ENCODE measurements at places on chromosomes 12 and 14.

- no peak for DNase-seq
These were observed 276.2 kb downstream of the SSPN start for GRCh38 chr12:26471560-26471959.

DNA sequence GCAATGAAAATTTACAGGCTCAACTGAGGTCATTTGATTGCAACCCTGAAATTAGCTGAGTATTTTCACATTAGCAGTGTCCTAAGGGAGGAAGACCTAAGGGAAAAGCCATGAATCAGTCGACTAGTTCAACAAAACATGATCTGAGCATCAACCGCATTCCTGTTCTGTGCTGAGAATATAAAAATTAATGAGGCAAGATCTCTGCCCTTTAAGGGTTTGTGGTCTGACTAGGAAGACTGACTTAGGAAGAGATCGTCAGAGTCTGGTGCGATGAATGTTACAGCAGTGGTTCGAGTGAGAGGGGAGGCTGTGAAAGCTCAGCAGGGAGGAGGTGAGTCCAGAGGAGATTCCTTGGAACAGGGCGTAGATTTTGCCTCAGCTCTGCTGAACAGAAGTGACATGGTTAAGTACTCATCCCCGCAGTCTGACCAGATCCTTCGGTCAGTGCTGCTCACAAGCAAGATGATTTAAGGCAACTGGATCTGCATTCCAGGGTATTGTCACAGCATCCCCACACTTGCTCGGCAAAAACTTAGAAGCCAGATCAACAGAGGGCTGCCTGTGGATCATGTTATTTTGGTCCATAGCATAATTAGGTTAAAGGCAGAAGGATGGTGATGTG is 49.6 kb downstream of the BMAL2 start:
- DNase-seq: no peak

- DNase-seq: no peak
These were observed 1.3 kb downstream of the STRAP start for GRCh38 chr12:15883536-15883935.

DNA sequence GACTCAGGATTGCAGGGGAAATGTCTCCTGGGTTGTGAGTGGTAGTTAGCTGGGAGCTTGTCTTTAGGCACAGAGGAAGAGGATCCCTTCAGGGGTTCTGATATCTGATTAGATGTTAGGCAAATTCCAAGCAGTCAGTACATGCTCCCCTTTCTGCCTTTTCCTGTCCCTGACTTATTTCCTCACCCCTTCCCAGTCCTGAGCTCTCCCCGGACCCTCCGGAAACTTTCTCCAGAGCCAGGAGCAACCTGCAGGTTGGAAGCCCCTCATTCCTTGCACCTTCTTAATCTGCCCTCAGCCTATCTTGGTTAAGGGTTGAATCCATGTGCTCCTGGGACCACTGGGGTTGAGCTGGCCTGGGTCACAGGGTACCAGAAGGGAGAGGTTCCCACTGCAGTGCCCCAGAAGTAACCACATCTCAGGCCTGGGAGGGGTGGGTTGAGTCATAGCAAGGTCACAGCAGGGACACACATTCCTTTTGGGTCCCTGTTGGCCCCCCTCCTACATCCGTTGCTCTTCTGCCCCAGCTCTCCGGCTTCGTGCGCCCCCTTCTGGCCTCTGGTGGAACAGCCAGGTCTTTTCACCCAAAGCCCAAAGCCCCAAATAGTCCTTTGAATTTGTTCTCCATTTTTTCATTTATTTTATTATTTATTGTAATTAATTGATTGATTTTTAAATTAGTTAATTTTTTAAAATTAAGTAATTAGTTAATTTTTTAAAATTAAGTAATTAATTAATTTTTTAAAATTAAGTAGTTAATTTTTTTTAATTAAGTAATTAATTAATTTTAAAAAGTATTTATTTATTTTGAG is 1.8 kb downstream of the IGFBP6 start:
- no peak for DNase-seq

DNA sequence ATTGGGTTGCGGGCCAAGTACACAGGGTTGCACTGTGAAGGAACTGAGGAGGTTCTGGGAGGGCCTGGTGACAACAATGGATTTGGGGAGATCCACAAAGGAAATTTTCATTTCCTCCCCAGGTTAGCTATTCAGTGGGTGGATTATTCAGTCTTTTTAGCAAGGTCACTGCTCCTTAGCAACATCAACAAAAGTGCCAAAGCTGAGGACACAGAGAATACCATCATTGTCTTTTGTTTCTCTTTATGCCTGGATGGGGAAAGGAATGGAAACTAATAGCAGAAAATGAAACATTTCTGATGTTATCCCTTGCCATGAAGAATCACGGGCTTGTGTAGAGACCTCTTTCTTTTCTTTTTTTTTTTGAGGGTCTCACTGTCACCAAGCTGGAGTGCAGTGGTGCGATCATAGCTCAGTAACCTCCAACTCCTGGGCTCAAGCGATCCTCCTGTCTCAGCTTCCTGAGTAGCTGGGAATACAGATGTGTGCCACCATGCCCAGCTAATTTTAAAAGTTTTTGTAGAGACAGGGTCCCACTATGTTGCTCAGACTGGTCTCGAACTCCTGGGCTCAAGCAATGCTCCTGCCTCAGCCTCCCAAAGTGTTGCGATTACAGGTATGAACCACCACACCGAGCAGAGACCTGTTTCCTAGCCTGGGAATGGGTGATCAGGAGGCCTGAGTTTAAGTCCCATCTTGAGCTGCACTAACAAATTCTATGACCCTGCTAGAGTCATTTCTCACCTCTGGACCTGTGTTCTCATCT is 6.5 kb downstream of the PPP1R3E start:
- no peak for DNase-seq

GRCh38 chr14:53571641-53572328 is 384.8 kb downstream of the BMP4 start:
- no peak for DNase-seq

DNA sequence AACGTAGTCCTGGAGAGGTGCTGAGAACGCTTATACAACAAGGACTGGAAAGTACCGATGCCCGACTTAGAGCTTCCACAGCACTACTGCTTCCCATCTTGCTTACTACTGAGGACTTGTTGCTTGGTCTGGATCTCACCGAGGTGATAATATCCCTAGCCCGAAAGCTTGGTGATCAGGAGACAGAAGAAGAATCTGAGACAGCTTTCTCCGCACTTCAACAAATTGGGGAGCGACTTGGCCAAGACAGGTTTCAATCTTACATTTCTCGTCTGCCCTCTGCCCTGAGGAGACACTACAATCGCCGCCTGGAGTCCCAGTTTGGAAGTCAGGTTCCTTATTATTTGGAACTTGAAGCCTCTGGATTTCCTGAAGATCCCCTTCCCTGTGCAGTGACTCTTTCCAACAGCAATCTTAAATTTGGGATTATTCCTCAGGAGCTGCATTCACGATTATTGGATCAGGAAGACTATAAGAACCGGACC is 1.1 kb downstream of the TOGARAM1 start:
- no peak for DNase-seq

GRCh38 chr14:30309405-30309804 is 249.6 kb upstream of the G2E3 start:
- DNase-seq: no peak

GRCh38 chr12:105355752-105356151 is 25.3 kb downstream of the C12orf75 start:
- DNase-seq: no peak

DNA sequence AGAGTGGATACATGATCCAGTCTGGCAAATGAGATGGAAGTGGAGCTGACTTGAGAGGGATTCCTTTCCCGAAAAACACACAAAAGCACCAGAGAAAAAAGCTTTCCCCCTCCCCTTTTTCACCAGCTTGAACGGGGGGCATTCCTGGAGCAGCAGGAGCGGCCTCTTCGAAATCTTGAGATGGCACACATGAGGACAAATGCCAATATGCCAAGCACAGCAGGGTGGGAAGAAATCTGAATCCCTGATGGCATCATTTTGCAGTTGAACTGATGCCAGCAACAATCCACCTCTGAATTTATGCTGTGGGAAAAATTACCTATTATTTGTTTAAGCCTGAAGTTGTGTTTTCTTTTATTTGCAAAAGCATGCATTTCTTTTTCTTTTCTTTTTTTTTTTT is 29.7 kb upstream of the BICD1 start:
- DNase-seq: no peak

DNA sequence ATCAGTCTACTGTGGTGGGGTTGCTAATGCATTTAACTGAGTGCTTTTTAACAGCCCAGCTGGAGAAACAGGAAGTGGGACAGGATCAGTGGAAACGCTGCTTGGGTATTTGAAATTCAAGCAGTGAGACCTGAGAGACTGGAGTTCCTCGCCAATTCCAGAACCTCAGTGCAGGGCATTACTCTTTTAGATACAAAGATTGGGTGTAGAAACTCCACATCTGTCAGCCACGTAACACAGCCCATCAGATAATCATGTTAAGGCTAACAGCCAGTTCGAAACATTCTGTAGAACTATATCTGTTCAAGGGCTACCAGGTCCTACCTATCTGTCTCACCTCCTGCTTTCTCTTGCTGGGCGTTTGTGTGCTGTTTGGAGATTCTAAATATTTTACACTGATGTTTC is 45.5 kb downstream of the RAD52 start:
- no peak for DNase-seq

DNA sequence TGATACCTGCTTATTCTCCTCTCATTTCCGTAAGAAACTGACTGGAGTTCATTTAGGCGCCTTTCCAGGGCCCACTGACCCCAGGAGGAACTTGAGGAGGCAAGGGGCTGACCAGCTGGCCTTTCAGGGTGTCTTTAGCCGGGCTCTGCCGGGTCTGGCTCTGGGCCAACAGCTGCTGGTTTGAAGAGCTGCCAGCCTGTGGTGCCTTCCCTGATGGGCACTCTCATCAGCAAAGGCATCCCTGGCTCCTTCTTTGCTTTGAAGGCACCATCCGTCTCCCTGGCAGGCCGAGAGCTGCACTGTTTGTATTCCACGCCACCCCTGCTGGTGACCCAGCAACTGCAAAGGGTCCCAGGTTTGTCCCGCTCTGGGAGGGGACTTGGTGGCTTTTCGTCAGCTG is 42.0 kb downstream of the IQSEC3 start:
- peak; percentile 49 for DNase-seq

DNA sequence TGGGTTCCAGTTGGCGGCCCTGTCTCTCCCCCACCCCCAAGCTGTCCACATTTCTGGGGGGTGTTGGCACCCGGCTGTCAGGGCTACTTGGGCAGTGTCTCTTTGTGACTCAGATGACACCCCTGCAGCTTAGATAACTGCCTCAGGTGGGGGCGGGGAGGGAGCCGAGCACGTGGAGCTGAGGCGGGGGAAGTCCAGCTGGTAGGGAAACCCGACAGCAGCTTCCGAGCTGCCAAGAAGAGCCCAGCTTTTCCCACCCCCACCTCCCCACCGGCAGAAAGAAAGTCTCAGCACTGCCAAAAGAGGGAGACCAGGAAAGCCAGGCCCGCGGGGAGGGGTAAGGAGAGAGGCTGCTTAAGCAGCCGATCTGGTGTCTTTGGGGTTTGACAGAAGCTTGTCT is 1.4 kb downstream of the LRTM2 start:
- DNase-seq: no peak
